ENCODE measurements at places on chromosomes 2 and 18.
A peak's percentile ranks its signal among the peaks of the same experiment; 100 is the strongest.

GRCh38 chr2:111042772-111043771 is 77.6 kb upstream of the BCL2L11 start:
- peak; percentile 24 for DNase-seq

DNA sequence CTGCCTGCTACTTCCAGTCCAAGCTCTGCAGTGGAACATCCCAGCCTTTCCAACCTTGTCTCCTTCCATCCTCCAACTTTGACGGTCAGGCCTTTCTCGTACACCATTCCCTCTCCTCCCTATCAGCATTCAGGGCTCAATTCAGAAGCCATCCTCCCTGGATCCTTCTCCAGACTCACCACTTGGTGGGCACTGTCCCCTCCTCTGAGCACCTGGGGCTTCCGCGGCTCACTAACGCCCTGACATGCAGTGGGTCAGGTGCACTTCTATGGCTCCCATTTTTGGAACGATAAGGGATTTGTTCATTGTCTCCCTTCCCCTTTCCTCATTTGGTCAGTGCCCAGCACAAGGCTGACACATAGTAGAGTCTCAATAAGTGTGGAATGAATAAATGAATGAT is 56.7 kb downstream of the TNS1 start:
- DNase-seq: no peak

DNA sequence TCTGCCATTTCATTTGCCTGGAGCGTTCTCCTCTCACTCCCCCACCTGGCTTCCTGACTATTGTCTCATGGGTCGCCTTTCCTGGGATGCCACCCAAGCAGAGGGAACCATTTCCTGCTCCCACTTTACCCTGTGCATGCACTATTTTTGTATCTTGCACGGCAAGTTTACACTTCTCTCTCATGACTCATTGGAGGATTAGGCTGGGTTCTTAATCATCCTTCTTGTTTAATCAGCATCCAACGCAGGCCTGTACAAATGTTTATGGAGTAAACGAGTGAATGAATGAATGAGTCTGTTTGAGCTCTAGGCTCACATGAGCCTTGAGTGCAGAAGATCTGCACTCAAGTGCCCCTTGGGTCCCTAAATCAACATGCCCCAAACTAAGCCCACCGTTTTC is 3.8 kb upstream of the ARHGAP25 start:
- DNase-seq: no peak

DNA sequence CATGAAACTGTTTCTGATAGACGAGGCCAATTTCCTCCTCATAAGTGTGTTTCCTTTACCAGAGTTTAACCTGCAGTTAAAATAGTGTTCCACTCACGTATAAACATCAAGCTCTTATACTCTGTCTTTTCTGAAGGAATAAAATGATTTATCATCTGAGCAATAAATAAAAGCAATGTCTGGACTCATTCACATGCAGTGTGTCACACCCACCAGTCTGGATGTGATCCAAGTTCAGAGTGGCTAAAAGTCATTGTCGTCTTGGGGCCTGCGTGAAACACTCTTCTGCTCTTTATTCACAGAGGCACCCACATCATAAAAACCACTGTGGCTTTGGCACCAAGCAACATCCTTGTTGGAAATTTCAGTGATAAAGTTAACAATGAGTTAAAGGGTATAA is 19.5 kb upstream of the SLC9A4 start:
- no peak for DNase-seq

- no peak for DNase-seq
These were observed 13.3 kb downstream of the SULT1C3 start for GRCh38 chr2:108253106-108253505.

- no peak for DNase-seq
These were observed 31.3 kb upstream of the CREG2 start for GRCh38 chr2:101418460-101419095.

GRCh38 chr2:240981280-240981679 is 17.1 kb upstream of the SNED1 start:
- DNase-seq: no peak

DNA sequence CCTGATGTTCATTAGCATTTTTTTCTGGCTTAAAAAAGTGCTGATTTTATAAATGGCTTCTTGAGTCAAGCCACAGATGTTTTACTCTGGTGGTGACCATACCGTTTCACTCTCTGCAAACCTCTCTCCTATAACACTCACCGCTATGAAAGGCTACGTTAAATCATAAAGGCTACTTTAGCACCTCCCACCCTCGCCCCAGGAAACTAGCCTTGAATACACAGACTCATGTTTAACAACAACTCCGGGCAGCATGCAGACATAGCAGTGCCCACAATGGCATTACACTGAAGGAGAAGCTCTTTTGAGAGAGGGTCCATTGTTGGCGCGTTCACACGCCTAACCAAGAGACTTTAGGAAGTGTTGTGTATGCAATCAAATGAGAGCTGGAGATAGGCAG is 5.6 kb downstream of the MYT1L start:
- no peak for DNase-seq

DNA sequence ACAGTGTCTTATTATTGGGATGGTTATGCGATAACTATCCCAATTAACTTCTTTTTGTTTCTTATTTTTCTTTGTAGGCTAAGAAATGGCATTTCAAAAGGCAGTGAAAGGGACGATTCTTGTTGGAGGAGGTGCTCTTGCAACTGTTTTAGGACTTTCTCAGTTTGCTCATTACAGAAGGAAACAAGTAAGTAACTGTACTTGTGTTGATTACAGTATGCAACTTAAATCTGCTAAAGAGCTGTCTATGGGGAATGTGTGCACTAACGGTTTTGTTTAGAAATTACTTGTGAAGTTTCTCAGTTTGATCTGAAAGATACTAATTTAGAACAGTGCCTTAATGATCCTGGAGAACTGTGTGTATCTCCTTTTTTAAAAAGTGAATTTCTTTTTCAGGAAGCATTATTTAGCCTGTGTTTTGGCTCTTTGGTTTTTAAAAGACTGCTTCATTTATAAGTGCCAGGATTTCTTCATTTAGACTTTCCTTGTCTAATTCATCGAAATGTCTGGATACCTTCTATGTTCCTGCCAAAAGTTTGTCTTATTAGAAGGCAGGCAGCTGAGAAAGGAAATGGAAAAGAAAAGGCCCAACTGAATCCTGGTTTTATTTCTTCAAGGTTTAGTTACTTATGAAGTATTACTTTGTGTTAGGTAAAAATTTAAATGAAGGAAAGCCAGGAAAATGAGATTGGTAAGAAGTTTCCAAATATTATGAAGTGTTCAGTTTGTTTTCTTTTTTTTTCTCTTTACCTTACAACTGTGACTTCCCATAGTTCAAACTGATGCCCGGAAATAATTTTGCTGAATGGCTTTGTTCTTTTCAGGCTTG is 40.1 kb downstream of the GPD2 start:
- DNase-seq: no peak

DNA sequence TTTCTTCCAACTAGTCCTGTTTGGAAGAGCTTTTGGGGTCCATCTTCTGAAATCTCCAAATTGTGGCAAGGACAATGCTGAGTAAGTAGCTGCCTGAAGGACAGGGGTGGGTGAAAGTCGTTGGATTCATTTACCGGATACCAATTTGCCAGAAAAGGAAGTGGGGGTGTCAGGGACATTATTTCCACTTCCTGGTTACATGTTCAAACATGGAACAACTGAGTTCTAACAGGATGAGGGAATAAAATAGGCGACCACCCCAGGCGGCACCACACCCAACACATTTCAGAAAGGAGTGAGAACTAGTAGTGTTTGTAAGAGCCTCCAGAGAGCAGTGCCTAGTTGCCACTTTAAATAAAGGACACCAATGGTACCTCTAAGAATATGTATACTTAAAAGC is 158.6 kb upstream of the SERTAD2 start:
- DNase-seq: peak; percentile 30

Measured in HL-60 (cell line).